ENCODE measurements at places on chromosomes 7 and 10.
A peak's percentile ranks its signal among the peaks of the same experiment; 100 is the strongest.

GRCh38 chr7:74505471-74506324 is 52.0 kb downstream of the GTF2IRD1 start:
- DNase-seq: no peak

- DNase-seq: no peak
These were observed 27.4 kb upstream of the PSAP start for GRCh38 chr10:71878327-71879034.

DNA sequence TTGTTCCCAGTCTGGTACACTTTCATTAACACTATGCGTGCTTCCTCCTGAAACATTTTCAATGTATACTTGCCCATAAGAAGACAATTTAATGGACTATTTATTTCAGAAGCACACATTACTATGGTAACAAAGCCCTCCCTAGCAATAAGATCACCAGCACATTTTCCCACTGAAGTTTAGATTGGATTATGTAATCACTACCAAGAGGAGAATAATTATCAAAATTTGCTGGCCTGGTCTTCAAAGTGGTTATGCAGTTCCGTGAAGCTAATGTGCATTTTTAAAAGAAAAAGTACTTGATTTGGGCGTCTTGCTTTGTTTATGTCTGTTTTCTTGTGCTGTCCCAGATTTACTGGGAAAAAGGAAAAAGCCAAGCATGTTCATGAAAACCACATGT is 61.9 kb downstream of the AP3M1 start:
- DNase-seq: no peak

DNA sequence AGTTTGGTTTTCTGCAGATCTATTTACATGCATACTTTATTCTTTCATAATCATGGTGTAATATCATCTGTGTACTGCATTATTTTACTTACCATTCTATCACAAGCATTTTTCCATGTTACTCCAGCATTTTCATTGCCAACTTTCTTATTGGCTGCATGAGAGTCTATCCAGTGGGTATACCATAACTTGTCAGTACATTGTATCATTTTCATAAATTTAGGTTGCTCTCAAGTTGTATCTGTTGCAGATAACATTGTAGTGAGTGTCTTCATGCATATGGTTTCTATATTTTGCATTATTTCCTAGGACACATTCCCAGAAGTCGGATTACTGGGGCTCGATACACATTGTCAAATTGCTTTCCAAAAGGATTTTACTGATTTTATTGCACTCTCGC is 87.2 kb upstream of the INSYN2A start:
- DNase-seq: no peak

DNA sequence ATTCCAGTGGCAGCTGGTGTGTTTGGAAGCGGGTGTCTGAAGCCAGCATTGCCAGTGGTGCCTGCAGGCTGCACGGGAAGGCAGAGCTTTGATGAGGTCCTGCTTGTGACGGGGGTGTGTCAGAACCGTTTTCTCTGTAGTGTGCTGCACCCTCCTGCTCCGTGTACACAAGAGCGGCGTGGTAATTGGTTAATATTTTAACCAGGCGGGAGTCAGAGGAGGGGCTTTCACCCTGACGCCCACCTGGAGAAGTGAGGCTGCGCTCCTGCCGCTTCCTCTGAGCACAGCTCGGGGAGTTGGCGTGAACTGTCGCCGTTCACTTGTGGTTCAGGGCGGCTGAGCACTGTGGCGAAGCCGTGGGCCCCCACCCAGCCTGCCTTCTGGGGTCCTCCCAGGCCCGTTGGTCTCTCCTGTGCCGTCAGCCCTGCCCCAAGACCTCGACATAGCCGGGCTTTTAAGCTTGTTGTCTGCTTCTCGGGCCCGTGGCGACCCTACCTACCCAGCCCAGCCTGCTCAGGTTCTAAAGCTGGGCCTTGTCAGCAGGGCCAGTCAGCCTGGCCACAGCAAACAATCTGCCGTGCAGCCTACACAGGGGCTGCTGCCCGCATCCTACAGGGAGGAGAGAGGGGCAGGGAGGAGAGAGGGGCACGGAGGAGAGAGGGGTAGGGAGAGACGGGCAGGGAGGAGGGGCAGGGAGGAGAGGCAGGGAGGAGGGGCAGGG is 11.6 kb downstream of the NKX6-2 start:
- no peak for DNase-seq

DNA sequence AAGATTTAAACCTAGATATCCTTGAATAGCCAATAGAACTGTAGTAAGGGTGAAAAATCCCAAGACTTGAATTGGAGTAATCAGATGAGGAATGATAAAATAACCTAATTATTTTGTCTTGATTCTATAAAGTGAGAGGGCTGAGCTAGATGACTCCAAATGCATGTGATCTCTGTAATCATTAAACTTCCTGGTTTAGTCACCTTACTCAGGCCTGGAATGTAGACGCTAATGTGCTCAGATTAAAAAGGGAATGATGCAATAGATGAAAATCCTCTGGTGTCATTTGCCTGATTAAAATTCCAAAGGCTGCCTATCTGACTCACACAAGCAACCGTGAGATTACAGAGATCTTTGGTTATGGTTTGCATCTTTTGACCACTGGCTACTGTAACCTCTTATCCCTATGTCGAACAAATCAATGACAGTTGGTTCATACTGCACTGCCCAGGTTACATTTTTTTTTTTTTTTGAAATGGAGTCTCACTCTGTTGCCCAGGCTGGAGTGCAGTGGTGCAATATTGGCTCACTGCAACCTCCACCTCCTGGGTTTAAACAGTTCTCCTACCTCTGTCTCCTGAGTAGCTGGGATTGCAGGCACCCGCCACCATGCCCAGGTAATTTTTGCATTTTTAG is 2.9 kb upstream of the HKDC1 start:
- DNase-seq: no peak

DNA sequence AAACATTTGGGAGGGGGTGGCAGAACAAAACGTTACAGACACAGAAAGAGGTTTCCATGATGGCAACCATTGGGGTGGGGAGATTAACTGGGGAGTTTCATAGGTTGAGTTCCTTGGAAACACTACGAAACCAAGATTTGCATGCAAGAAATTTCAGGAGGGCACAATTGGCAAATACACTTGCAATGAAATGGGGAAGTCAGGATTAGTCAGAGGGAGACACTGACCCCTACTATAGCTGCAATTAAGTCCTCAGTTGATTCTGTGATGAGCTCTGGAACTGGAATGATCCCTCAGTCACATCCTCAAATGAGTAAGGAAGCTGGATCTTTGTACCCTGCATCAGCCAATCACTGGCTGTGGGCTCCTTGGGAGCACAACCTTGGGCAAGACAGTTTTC is 22.1 kb downstream of the CPEB3 start:
- DNase-seq: no peak

DNA sequence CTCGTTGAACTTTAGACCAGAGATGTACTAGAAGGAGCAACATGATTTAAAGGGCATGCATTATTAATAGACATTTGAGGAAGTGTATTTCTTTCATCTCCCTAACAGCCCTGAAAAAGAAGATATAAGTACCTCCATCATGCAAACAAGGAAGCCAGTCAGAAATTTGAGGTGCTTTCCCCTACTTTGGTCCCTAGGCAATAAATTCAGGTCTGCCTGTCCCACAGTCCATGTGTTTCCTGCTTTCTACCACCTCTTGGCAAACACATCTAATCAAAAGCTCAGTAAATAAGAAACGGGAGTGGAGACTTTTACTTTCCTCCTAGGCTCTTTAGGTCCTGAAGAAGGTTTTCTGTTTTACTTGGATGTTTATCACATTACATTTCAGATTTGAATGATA is 5.2 kb upstream of the SEMA3C start:
- no peak for DNase-seq

DNA sequence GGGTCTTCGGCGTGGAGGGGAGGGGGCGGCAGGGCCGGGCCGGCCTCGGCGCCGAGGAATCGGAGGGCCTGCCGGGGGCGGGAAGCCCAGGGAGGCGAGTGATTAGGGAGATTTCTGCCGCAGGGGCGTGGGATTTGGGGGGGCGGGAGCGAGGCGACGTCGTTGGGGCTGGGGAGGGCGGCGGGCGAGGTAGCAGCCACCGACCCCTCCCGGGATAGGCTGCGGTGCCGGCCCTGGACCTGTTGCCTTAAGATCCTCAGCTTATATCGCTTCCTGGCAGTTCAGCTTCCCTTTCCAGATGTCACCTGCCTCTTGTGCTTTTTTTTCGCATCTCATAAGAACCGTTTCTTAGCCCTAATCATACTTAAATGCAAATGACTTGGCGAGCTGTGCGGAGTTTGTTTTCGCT is 655 bp downstream of the LMTK2 start:
- peak; percentile 43 for DNase-seq

DNA sequence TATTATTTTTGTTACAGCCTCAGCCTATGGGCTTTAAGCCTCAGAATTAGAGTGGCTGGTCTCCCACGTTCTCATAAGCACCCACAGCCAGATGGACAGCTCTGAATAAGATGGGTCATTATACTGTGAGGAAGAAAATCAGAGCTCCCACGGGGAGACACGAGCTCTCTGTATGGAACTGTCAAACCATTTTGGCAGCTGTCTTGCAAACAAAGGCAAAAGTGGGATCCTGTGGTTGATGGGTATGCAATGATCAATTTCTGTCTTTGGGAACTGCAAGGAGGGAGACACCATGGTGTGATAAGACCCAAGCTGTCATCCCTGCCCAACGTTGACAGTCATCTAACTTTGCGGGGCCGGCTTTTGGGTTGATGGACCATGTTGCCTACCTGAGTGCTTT is 614.3 kb downstream of the TYW1 start:
- DNase-seq: no peak

DNA sequence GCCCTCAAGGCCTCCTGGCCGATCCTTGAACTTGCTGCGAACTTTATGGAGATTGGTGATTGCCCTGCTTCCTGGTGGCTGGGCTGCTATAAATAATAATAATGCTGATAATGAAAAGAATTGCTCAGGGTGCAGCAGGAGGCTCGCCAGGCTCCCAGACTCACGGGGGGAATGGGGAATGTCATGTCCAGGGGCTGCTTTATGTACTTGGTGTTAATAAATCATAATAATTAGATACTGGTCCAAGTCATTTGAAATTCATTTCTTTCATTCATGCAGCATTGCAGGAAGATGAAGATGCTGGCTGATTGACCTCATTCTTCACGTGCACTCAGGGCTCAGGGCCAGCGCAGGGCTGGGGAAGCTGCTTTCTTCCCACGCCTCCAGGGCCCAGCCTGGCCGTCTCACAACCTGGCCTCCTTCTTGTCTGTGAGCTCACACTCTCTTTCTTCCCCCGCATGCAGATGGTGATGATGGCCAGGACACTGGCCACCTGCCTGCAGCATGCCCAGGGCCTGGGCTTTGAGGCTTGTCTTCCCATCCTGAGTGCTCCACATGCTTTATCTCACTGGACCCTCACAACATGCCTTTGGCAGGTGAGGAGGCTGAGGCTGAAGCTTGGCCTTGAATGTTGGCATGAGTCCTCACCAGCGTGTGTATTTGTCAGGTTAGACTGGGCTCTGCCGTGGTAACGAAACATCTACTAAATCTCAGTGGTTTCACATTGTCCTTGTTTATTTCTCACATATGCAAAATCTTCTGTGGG is 138.4 kb upstream of the TNS3 start:
- DNase-seq: no peak

DNA sequence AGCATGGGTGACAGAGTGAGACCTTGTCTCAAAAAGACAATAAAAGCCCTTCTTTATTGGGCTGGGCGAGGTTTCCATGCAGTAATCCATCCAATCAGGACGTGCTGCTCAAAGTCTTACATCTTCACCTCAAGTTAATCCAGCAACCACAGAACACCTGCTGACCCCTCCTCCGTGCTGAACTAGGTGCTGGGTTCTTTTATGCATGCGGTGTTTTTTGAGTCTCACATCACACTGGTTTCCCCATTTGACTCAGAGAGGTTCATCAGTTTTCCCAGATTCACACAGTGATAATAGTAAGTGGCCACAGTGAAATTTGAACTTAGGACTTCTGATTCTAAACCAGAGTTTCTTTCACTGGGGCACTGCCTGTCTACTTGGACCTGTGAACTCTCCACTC is 58.3 kb upstream of the GTF2I start:
- no peak for DNase-seq

GRCh38 chr7:3232228-3232627 is 68.8 kb upstream of the SDK1 start:
- DNase-seq: no peak

- no peak for DNase-seq
These were observed 884 bp downstream of the ICA1 start for GRCh38 chr7:8260871-8261694.

DNA sequence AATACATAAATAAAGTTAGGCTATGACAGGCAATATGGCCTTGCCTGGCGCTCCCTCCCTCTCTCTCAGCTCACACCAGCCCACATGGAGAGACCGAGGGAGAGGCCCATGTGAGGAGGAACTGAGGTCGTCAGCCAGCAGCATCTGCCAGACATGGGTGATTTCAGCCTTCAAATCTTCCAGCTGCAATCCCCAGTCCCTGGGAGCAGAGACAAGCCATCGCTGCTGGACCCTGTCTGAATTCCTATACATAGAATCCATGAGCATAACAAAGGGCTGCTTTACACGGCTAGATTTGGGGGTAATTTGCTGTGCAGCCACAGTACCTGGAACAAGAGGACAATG is 35.6 kb downstream of the ANKRD16 start:
- DNase-seq: no peak

Data from NCI-H524 treated with DMSO at 0.1 percent for 48 hours (cell line).